ENCODE measurements at places on chromosomes 2 and 18.
A peak's percentile ranks its signal among the peaks of the same experiment; 100 is the strongest.

GRCh38 chr2:42102024-42102590 is 54.3 kb downstream of the PKDCC start:
- no peak for DNase-seq

DNA sequence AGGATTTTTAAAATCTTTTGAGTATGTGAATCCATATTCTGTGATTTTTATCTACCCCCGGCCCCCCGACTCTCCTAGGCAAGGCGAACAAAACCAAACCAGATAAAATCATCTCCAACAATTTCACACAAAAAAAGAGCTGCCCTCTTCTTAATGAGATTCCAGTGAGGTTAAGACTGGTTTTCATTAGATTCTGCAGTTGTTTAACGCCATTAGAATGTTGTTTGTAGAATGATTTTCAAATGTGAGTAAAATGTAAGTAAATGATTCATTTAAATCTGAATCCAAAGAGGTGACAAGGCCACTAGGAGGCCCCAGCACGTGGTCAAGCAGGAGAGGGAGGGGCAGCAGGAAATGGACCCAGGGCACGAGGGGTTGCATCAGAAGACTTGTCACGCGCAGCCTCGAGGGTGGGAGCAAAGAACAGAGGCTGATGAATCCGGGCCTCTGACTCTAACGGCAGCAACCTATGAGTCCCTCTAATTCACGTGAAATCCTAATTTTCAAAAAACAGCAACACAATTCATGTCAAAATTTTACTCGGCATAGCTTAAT is 24.3 kb upstream of the KLHL29 start:
- DNase-seq = peak; percentile 11

DNA sequence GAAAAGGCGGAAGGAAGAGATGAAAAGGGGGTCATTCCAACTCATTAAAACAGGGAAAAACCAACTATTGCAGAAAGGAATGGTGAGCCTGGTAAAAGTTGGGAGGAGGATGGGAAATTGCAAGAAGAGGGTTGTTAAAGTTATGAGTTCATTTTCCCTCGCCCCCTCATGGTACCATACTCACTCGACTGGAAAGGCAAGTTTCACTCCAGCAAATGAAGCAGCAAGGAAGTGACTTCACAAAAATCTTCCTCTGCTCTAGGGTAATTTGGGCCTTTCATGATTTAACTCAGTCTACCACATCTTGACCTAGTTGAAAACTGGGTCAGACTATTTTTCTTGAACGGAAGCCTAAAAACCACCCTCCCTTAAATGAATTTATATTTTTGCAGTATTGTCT is 22.8 kb upstream of the DAW1 start:
- no peak for DNase-seq

GRCh38 chr2:120935339-120936313 is 200.0 kb downstream of the GLI2 start:
- no peak for DNase-seq

DNA sequence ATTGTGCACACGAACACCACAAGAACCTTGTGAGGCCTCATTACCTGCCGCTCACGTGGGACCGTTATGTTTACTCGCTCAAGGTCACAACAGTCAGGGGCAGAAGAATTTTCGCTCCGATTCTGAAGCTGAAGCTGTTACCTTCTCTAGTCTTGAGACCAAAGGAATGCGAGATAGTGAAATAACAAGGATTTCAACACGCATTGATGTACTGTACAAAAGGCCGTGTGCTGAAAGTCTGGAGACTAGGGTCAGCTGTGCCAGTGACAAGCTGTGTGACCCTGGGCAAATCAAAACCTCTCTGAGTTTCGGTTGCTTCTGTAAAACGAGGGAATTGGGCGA is 583 bp downstream of the NEMP2 start:
- peak; percentile 63 for DNase-seq

GRCh38 chr2:127256866-127257265 is 36.8 kb upstream of the CYP27C1 start:
- DNase-seq = no peak

- DNase-seq = no peak
Measured at GRCh38 chr2:239441261-239442078, 40.6 kb upstream of the HDAC4 start.

DNA sequence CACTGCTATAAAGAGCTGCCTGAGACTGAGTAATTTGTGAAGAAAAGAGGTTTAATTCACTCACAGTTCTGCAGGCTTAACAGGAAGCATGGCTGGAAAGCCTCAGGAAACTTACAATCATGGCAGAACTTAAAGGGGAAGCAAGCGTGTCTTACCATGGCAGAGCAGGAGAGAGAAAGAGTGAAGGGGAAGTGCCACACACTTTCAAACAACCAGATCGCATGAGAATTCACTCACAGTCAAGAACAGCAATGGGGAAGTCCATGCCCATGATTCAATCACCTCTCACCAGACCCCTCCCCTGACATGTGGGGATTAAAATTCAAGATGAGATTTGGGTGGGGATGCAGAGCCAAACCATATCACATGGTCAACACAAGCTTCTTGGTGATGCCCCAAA is 34.7 kb upstream of the CDK5R2 start:
- no peak for DNase-seq

GRCh38 chr2:57443973-57444521 is 602.6 kb upstream of the VRK2 start:
- DNase-seq = peak; percentile 18

GRCh38 chr2:62292190-62292589 is 96.3 kb downstream of the B3GNT2 start:
- DNase-seq = peak; percentile 17

GRCh38 chr2:45176390-45176789 is 167.1 kb upstream of the SIX2 start:
- no peak for DNase-seq

All from OCI-M1 (cell line).